NCI-H1436 (cell line): ENCODE measurements at places on chromosomes 7 and 10.

DNA sequence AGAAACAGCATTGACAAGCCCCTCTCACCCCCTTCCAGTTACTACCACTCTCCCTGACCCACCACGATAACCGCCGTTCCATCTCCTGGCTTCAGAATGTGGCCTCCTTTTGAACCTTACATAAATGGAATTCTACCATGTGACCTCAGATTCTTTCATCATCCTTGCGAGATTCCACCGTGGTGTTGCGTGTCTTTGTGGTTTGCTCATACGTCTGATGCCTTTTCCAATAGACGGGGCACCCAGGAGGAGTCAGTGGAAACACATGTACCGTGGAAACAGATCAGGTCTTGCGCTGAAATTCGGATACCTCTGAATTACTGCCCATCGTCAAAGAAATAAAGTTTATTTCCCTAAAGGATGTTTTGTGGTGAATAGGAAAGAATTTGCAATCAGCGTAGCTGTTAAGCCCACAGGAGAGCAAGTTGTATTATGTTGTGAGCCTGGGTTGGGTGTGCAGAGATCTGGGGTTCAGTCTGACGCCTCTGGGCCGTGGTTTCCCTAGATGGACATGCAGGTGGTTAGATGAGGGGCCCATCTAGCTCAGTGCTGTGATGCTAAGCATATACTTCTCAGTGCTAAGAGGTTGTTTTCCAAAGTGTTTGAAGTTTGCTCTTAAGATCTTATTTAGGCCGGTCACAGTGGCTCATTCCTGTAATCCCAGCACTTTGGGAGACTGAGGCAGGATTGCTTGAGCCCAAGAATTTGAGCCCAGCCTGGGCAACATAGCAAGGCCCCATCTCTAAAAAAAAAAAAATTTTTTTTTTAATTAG is 29.1 kb downstream of the GTF2IRD1 start:
- no peak for DNase-seq

GRCh38 chr7:100806276-100806675 is 21.0 kb downstream of the EPHB4 start:
- DNase-seq, result no peak

GRCh38 chr7:6160191-6160623 is 112.2 kb downstream of the CYTH3 start:
- DNase-seq, result no peak

GRCh38 chr10:76126607-76127527 is 695.4 kb downstream of the LRMDA start:
- no peak for DNase-seq

GRCh38 chr7:66013938-66014337 is 31.9 kb upstream of the GUSB start:
- DNase-seq, result no peak

DNA sequence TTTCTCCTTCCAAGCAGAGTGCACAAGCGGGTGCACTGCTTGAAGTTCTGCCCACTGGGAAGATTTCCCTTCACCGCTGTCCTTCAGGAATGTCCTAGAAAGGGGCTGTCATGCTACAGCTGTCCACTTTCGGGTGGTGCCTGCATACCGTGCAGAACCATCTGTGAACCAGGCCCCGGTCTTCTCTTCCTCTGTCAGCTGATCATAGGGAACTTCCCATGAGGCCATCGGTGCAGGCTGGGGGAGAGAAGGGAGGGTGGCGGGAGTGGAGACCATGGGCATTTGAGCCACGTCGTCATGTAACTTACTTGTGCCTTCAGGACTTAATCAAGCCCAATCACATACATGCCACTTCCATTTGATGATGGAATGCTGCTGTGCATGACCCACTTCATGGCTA is 111.6 kb downstream of the NKX6-2 start:
- DNase-seq, result no peak

DNA sequence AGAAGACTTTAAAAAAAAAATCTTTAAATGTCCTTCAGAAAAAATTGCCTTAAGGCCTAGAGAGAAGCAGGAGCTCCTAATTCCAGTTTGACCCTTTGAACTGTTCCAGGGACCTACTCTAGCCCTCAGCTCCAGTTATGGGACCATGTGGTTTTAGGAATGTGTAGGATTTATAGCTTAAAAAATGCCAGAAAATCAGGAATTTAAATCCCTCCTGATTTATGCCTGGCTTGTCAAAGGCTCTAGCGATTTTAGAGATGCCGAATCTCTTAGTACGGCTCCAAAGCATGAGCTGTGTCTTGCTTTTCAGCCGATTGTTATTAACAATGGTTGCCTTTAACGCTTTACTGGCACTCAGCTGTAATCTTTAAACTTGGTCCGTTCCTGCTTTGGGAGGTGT is 130.6 kb upstream of the NPVF start:
- peak; percentile 25 for DNase-seq
